Fibroblast of skin of abdomen (primary cell): ENCODE measurements at places on chromosomes 1 and 21.
A peak's percentile ranks its signal among the peaks of the same experiment; 100 is the strongest.

DNA sequence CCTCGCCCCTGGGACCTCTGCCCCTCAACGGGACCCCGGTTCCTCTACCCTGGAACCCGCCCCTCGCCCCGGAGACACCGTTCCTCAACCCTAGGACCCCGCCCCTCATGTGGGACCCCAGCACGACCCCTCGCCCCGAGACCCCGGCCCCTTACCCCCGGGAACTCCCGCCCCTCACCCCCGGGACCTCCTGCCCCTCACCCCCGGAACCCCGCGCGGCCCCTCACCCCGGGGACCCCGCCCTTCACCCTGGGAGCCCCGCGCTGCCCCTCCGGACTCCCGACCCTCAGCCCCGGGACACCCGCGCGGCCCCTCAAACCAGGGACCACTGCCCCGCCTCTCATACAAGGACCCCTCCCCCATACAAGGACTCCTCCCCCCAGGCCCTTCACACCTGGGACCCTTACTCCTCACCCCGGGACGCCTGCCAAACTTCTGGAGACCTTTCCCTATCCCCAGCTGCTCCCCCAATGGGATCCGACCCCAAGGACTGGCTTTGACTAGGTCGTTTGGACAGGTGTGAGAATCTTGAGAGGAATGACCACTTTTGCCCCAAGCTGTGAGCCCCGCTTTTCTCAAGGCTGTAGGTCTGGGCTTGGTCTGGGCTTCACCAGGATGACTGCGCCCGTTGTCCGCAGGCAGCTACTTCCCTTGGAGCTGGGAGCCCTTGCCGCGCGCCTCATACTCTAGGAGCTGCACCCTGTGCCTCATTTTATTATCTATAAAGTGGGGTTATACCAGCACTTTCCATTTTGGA, 843 bp downstream of the DIP2A start:
- DNase-seq: peak; percentile 26

DNA sequence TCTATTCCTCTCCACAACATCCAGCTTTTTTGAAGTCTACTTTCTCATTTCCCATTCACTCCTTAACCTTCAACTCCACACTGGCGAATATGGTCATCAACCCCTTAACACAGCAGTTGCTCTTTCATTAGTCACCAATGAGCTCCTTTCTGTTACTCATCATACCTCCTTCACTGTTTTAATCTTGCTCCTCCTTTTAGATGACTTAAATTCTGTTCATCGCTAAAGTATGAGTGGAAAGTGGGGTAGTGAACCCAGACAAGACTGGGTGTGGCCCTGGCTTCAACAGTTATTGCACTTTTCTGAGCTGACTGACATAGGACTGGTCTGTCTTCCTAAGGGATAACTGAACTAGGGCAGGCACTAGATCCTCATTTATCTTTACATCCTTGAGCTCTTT, 51.3 kb downstream of the AKT3 start:
- DNase-seq: peak; percentile 92

DNA sequence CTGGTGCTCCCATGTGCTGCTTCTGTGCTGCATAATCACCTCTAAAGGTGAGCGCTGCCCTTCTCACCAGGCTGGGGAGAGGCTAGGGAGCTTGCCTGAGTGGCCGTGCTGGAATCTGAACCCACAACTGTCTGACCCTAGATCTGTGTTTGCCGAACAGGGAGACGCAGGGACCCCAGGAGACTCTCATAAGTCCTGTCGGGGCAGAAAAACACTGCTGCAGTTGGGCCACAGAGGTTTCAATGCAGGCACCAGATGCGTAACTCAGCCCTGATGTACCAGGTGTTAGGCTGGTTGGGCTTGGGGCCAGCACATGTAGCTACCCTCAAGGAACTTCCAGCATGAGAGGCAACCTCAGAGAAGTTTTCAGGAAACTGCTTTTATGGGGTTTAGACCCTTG, 49.5 kb upstream of the DMRTB1 start:
- no peak for DNase-seq

DNA sequence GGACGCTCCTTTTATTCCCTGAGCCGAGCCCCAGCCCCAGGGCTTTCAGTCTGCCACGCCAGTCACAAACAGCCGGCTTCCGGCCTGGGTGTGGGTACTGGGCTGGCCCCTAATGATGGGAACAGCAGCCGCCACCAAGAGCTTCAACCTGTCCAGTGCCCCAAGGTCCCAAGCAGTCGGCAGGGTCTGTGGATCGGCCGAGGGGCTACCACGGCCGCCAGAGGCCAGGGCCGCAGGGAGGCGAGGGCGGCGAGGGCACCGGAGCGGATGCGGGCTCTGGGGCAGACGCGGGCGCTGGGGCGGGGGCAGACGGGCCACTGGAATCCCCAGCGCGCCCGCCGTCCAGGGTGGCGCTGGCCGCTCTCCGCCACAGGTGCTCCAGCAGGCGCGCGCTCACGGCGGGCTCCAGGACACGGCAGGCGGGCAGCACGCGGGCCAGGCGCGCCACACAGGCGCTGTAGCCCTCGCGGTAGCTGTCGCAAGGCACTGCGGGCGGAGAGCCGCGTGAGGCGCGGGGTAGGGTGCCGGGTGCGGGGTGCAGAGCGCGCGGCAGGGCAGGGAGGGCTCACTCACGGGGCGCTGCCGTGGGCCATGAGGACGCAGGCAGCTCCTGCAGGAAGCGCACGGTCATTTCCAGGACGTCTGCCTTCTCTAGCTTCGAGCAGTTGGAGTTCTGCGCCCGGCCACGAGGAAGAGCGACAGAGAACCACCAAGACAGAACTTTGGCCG, 887 bp downstream of the HES2 start:
- DNase-seq: no peak

DNA sequence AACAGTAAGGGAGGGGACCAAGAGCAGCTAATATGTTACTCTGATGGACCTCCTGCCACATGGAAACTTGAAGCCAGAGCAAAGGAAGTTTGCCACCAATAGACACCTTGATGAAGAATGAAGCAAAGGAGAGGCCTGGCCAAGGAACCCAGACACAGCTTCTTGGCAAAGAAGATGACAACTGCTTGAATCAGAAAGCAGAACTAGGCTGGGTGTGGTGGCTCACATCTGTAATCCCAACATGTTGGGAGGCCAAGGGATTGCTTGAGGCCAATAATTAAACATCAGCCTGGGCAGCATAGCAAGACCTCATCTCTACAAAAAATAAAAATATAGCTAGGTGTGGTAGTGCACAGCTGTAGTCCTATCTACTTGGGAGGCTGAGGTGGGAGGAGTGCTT, 31.7 kb upstream of the CAPZB start:
- DNase-seq: no peak

- DNase-seq: peak; percentile 99
These were observed 11.6 kb upstream of the KCNJ15 start for GRCh38 chr21:38244885-38245869.

DNA sequence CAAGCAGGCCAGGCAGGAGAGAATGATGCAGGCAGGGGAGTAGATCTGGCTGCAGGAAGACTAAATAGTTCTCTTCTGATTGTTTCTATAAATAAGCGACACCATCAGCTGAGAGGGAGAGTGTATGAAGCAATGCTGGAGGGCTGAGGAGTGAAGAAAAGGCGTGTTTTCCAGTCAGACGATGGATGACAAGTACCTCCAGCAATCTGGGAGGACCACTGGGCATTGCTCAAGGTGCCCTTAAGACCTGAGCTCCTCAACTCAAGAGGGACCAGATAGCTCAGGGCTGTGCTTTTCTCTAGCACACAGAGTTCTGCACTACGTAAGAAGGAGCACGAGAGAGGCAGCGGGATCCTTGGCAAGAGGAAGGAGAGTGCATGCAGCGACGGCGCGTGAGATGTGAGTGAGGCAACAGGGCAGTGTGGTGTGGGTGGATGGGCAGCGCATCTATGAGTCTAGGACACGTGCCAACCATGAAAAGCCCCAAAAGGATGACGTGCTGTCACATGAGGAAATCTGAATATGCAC, 36.0 kb downstream of the PABPC4 start:
- DNase-seq: no peak
